Dermis blood vessel endothelial cell (primary cell): ENCODE measurements at places on chromosomes 12 and 14. TPM values are rescaled to one million over a fixed set of nuclear protein-coding genes. Genes with fewer than 3 reads are reported as not detected.

KRT79 gene
- not detected in 2 replicates for total RNA-seq

KCNK13 gene
- 0.05 TPM in 1 of 2 replicates, not detected in the other for total RNA-seq

- no peak for DNase-seq
Measured at GRCh38 chr12:111440152-111440551, 34.4 kb downstream of the SH2B3 start.

- peak; percentile 88 for DNase-seq
Measured at GRCh38 chr12:95608252-95609033, 57.2 kb upstream of the USP44 start.

- no peak for DNase-seq
Measured at GRCh38 chr14:77185093-77185465, 3.5 kb downstream of the TMEM63C start.

DNA sequence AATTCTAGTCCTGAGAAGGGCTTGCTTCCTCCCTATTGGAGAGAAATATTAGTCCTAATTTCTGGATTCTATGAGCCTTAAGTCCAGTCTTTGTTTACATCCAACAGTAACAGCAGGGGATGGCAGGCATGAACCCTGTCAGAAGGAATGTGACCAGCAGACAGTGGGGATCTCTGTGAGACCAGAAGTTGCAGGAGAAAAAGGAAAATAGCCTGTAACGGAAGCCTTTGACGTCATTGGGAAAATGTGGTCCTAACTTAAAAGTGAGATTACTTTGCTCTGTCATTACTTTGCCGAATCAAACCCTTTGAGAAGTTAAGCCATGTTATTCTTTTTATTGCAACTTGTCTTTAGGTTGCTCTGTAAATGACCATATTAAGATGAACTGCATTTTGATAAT lies 218.2 kb upstream of the PRICKLE1 start:
- no peak for DNase-seq

- DNase-seq, result no peak
Measured at GRCh38 chr12:24152270-24152669, 202.8 kb upstream of the SOX5 start.
